ENCODE measurements at places on chromosomes 16 and 17.

DNA sequence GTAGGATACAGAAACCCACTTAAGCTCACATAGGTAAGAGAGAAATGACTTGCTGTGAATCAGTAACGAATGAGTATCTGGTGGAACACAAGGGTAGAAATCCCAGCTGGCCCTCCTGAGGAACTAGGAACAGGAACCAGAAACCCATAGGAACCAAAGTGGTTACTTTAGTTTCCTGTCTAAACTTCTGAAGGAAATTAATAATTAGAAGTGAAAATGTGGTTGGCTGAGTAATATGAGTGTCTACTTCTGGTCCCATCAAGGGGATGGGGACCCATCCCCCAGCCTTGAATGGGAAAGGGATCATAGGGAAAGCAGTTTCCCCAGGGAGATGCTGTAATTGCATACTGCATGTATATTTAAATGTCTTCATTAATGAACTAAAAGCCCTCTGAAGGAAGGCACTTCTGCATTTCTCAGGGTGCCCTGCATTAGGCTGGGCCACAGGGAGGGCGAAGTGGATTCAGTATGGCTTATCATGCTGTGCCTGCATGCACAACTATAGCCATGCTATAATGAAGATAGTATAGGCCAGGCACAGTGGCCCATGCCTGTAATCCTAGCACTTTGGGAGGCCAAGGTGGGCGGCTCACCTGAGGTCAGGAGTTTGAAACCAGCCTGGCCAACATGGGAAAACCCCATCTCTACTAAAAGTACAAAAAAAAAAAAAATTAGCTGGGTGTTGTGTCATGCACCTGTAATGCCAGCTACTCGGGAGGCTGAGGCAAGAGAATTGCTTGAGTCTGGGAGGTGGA lies 45.6 kb downstream of the CYB5B start:
- DNase-seq, result peak; percentile 57

GRCh38 chr17:42985225-42985624 lies 4.9 kb downstream of the RUNDC1 start:
- no peak for DNase-seq

- DNase-seq, result no peak
These were observed 188.5 kb downstream of the MAP2K6 start for GRCh38 chr17:69602972-69603371.

GRCh38 chr17:55411463-55411855 lies 10.2 kb downstream of the MMD start:
- DNase-seq, result no peak

GRCh38 chr17:81808778-81809555 lies 5.0 kb downstream of the GCGR start:
- DNase-seq, result no peak

DNA sequence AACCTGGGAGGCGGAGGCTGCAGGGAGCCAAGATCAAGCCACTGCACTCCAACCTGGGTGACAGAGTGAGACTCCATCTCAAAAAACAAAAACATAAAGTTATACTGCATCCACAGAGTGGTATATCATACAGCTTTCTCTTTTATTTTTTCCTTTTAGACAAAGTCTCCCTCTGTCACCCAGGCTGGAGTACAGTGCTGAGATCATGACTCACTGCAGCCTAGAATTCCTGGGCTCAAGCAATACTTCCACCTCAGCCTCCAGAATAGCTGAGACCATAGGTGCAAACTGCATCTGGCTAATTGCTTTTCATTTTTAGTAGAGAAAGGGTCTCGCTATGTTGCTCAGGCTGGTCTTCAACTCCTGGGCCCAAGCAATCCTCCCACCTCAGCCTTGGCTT lies 10.0 kb upstream of the COPRS start:
- DNase-seq, result no peak

DNA sequence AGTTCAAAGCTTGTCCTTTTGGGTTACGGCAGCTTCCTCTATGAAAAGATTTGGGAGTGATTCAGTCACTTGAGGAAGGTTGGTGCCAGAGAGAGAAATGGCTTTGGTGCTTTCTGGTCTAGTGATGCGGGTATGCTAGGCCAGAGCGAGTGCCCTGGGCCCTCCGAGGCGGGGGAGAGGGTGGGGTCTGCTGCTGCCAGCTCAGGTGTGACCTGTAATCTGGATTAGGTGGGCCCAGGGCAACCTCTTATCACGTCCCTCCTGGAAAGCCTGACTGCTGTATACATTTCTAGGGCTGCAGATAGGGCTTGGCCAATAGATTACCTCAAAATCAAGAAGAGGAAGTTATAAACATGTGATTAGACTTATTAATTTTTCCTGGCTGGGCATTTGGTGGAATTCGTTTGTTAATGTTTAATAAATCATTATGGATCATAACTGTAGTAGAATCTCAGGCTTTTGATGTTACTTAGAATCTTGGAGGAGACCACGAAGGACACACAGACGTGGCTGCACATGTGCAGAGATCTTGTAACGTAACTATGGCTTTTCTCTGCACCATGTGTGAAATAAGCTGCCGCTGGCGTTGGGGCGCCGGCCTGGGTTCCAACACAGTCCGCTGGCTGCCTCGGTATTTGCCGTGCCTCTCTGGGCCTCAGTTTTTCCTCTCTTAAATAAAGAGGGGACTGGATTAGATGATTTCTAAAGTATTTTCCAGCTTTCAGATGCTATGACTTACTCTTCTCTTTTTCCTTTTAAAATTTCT lies 1.2 kb downstream of the IRF8 start:
- no peak for DNase-seq

- DNase-seq, result no peak
These were observed 29.9 kb downstream of the PIEZO1 start for GRCh38 chr16:88754912-88755744.

GRCh38 chr17:76145231-76146052 lies 4.4 kb upstream of the FOXJ1 start:
- DNase-seq, result peak; percentile 58

- peak; percentile 11 for DNase-seq
These were observed 88.4 kb downstream of the ZZEF1 start for GRCh38 chr17:4054446-4054845.

DNA sequence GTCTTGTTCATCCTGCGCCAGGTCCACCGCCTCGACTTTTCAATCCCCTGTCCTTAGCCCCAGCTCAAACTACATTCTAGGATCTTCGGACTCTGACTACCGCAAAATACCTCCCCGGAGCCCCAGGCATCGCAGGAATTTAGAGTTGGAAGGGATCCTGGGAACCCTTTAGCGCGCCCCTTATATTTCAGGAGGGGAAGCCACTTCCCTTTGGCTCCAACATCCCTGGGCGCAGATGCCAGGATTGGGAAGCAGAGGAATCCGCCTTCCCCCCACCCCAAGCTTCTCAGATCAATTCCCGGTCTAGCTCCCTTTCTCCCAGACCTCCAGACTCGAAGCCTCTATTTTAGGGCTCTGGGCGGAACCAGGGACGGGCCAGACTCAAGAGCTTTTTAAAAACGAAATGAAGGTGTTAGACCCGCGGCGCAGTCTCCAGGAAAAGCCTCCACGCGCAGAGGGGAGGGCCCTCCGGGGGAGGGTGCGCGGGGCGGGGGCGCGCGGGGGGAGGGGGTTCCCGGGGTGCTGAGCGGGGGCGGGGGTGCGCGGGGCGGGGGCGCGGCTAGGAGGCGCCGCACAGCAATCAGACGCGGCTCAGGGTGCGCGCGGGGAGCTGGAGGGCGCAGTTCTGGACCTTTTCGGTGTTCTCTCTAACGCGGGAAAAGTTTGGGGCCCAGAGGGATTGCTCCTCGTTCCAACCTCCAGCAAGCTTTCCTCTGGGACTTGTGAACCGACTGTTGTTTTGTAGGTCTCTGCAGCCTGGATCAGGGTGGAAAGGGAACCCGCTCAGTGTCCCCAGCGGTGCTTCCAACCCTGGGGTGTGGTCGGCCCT lies 1.6 kb downstream of the AHSP start:
- DNase-seq, result no peak

DNA sequence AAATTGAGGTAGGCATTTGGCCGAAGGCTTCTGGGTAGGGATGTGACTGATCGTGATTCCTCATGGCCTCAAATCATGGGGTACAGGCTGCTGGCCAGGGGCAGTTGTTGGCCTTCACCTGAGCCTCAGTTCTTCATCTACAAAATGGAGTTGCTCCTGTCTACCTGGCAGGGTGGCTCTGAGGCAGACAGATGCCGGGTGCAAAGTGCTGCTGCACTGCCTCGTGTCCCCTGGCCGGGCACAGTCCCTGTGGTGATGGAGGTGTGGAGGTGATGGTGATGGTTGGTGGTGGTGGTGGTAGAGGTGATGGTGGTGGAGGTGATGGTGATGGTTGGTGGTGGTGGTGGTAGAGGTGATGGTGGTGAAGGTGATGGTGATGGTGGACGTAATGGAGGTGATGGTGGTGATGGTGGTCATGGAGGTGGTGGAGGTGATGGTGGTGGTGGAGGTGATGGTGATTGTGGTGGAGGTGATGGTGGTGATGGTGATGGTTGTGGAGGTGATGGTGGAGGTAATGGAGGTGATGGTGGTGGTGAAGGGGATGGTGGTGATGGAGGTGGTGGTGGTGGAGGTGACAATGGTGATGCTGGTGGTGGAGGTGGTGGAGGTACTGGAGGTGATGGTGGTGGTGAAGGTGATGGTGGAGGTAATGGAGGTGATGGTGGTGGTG lies 52.6 kb downstream of the RNF213 start:
- DNase-seq, result no peak

DNA sequence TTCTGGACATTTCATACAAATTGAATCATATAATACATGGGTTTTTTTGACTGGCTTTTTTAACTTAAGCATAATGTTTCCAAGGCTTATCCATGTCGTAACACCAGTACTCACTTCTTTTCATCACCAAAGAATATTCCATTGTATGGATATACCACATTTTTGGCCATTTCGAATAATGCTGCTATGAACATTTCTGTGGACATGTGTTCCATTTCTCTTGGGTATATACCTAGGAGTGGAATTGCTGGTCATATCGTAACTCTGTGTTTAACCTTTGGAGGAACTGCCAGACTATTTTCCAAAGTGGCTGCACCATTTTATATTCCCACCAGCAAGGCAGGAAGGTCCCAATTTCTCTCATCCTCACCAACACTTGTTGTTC lies 46.0 kb upstream of the WSB1 start:
- no peak for DNase-seq

DNA sequence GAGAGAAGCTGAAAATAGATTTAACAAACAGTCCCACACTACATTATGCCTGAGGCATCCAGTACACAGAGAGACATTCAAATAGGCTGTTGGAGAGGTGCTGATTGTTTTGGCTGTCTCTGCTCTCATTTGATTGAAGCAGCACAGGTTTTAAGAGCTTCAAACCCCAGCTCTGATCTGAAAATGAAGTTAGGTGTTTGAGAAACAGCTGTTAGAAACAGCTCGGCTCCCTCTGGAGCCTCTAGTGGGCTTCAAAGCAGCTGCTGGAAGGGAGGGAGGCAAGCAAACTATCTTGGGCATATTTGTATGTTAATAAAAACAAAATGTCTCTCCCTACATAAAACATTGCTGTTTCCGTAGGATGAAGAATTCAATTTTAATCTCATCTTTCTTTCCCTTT lies 607.3 kb upstream of the GOT2 start:
- DNase-seq, result no peak

GRCh38 chr17:27320222-27320560 lies 26.3 kb downstream of the WSB1 start:
- DNase-seq, result no peak

GRCh38 chr16:87445486-87445885 lies 47.3 kb downstream of the ZCCHC14 start:
- no peak for DNase-seq

- peak; percentile 7 for DNase-seq
These were observed 228.5 kb upstream of the PMFBP1 start for GRCh38 chr16:72400257-72401083.

- peak; percentile 87 for DNase-seq
These were observed at the start of the genes VPS9D1 and ZNF276 for GRCh38 chr16:89720813-89721545. TSS of gene VPS9D1 (minus strand) at chr16:89720898. CDS start at chr16:89720861, 37 bp downstream. TSS of gene ZNF276 (plus strand) at chr16:89721537. CDS start at chr16:89721641, 104 bp downstream.

- no peak for DNase-seq
These were observed 55.6 kb downstream of the CYTH1 start for GRCh38 chr17:78726513-78726912.

Data from activated naive CD8-positive, alpha-beta T cell treated with anti-CD3 and anti-CD28 coated beads for 36 hours (primary cell).